ENCODE measurements at places on chromosomes 5 and 9.

- no peak for DNase-seq
Observed at GRCh38 chr5:9782826-9783560, 152.8 kb upstream of the TAS2R1 start.

DNA sequence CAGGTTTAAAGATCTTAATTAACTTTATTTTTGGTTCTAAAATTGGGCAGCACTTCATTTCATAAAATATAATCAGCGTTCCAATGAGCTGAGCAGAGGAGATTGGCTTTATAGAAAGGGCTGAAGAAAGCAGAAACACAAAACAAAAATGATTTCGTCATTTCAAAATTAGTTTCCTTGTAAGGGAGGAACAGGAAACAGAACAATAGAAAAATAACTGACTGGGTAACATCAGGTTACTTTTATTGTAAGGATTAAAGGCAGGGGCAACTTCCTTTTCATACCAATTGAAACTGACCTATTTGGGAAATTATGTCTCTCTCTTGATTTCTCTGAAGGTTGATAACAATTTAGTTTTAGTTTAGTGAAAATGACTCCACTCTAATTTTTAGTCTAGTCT, 157.1 kb downstream of the ATP10B start:
- DNase-seq, result no peak

GRCh38 chr9:79806086-79806485, 234.3 kb downstream of the TLE4 start:
- no peak for DNase-seq

DNA sequence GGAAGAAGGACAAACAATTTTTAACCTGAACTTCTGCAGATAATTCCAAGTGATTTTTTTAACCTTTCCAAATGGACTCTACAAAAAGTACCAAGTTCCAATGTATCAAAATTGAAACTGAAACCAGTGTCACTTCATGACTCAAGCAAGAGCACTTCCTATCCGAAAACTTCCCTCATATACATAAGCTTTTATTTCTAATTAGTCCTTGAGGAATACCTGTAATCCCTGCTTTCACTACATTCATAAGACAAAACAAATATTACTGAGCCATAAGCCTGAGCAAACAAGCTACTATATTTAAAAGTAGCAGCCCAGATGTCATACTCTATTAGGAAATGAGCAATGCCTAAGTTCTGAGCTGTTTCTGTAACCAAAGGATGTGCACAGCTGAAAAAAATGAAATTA, 224.4 kb downstream of the EBF1 start:
- no peak for DNase-seq

- DNase-seq, result no peak
Observed at GRCh38 chr9:106880863-106881262, 17.9 kb downstream of the ZNF462 start.

DNA sequence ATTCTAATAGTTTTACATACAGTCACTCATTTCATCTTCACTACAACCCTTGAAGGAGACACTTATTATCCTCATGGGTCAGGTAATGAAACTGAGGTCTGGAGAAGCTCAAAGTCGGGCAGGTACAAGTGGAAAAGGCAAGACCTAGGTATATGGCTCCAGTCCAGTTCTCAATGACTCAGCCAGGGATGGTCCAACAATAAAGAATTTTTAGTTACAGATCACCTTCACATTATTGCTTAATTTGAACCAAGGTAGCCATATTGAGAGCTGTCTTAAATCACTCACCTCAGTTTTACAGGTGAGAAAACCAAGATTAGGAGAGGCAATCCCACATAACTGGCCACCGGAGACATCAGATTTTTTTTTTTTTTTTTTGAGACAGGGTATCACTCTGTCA, 55.4 kb downstream of the PTPN3 start:
- no peak for DNase-seq

GRCh38 chr5:101244621-101245020, 341.5 kb upstream of the ST8SIA4 start:
- no peak for DNase-seq

- no peak for DNase-seq
Observed at GRCh38 chr5:10599862-10600284, 36.0 kb downstream of the ANKRD33B start.

- no peak for DNase-seq
Observed at GRCh38 chr9:77910194-77910621, 121.4 kb downstream of the GNAQ start.

- no peak for DNase-seq
Observed at GRCh38 chr9:129273136-129273895, 95.3 kb upstream of the IER5L start.

GRCh38 chr5:171474230-171474813, 54.9 kb downstream of the FGF18 start:
- no peak for DNase-seq

GRCh38 chr5:38151878-38152277, 106.5 kb upstream of the EGFLAM start:
- DNase-seq, result no peak
